Activated CD4-positive, alpha-beta T cell treated with anti-CD3 and anti-CD28 coated beads for 4 hours (primary cell): ENCODE measurements at places on chromosomes 5 and 9.

GRCh38 chr5:76544268-76544926 is 78.8 kb downstream of the F2RL2 start:
- DNase-seq = peak; percentile 63

GRCh38 chr5:59772757-59773156 is 120.8 kb downstream of the PDE4D start:
- DNase-seq = no peak

- DNase-seq = no peak
Observed at GRCh38 chr5:16992006-16992405, 55.9 kb upstream of the MYO10 start.

- no peak for DNase-seq
Observed at GRCh38 chr5:174552428-174552827, 172.0 kb upstream of the MSX2 start.

DNA sequence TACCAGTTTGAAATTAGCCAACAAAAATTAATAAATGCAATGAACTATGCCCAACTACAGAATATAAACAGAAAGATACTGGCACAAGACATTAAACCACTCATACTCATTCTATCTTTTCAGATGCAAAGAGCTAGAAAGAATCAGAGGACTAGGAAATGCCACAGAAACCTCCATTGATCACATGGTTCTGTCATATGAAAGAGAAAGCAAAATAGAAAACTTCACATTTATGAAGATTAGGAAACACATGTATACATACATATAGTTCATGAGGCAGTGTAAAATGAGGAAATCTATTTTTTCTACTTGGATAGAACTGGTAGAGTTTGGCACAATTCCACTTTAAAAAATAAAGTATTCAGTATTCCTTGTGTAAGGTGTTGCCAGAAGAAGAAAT is 275.1 kb upstream of the PTGER4 start:
- DNase-seq = no peak

- DNase-seq = no peak
Observed at GRCh38 chr5:80967500-80968181, 7.5 kb downstream of the RASGRF2 start.

- DNase-seq = no peak
Observed at GRCh38 chr5:124591583-124591982, 154.9 kb downstream of the ZNF608 start.

DNA sequence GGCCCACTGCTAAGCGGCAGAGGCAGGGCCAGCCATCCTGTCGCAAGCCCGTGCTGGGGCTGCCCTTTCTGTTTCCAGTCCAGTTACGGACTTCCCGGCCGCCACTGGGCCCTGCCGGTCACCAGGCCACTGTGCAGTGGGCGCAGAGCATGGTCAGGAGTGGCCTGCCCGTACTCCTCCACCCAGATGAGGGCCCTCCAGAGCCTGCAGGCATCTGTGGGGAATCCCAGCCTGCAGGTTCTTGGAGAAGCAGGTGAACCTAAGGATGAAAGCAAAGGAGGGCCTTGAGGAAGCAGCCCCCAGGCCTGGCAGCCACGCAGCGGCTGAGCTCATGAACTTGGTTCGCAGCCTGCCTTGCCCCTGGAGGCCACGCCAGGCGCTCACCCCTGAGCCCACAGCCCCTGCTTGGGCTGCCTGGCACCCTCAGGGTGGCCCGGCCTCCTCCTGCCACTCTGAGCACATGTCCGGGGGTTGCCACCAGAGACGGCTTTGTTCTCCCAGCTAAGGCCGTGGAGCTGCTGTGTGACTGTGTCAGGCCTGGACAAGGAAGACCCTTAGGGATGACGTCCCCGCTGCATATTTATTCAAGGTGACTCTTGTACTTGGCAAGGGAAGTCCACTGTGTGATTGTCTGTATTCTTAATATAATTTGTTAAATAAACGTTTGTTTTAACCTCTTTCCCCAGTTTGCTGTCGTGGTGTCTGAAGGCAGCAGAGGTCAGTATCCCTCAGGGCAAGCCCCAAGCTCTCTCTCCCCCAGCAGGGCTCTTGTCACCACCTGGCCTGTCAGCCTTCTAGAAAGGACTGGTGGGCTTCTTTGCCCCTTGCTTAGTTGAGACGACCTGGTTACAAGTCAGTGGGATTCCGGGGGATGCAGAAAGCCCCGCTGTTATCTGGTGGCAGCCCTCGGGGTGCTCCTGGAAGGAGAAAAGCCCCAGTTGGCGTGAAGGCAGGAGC is 107.1 kb upstream of the LMX1B start:
- DNase-seq = no peak

- peak; percentile 5 for DNase-seq
Observed at GRCh38 chr5:119470851-119471451, 18.7 kb downstream of the HSD17B4 start.

DNA sequence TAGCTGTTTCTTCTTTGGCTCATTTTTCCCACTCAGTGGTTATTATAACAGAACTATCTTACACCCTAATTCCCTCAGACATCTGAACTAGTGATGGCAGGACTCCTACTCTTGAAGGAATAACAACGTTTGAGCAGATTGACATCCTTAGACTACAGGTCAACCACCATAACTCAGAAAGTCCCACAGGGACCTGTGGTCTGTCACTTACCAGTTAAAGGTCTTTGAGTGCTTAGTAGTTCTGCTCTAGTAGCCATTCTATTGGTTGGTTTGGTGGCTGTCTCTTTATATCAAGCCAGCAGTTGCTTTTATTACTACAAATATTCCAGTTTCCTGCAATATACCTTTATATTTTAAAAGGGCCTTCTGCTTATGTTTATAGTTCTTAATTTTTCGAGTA is 67.2 kb upstream of the FCHO2 start:
- no peak for DNase-seq

GRCh38 chr5:59125011-59125961 is 542.4 kb downstream of the RAB3C start:
- no peak for DNase-seq

GRCh38 chr5:149740341-149740740 is 10.2 kb downstream of the PPARGC1B start:
- no peak for DNase-seq

GRCh38 chr9:13446938-13447842 is 167.7 kb upstream of the MPDZ start:
- no peak for DNase-seq

GRCh38 chr5:37005252-37005651 is 128.7 kb downstream of the NIPBL start:
- no peak for DNase-seq

DNA sequence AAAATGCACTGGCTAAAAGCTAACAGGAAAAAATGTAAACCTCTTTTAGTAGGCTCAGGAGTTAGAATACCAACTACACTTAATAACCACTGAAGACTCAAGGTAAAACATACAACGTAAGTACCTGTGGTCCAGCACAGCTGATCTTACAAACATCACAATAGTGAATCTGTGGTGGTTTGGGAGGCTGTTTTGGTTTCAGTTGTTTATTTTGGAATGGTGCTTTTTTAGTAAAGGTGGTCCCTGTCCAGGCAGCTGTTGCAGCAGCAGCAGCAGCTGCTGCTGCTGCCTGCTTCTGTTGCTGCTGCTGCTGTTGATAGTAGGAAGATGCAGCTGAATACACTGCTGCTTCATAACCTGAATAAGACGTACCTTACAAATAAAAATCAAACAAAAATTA is 37.9 kb downstream of the ZFR start:
- no peak for DNase-seq

DNA sequence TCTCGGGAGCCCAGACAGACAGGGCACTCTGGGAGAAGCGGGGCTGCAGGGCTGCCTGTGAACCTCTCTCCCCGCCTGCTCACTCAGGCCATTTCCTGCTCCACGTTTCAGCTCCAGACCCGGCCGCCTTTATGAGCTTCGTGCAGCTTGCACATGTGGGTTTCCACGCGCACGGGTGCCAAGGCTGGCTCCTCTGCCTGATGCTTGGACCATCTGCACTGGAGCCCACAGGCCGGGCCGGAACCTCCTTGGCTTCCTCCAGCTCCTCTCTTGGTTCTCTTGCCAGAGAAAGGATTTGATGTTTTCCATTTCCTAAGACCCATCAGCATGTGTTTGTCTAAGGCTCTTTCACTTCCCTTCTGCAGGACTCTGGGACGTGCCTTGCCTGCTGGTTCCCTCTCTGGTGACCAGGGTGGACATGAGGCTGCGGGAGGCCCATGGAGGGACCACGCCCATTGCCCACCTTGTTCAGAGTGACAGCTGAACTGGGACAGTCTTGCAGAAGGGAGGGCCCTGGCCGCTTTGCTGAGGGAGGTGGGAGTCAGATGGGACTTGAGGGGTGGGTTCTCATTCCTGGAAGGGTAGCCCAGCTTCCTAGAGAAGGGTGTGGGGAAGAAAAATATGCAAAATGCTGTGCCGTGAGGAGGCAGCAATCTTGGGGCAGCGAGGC is 23.3 kb upstream of the COL5A1 start:
- no peak for DNase-seq

DNA sequence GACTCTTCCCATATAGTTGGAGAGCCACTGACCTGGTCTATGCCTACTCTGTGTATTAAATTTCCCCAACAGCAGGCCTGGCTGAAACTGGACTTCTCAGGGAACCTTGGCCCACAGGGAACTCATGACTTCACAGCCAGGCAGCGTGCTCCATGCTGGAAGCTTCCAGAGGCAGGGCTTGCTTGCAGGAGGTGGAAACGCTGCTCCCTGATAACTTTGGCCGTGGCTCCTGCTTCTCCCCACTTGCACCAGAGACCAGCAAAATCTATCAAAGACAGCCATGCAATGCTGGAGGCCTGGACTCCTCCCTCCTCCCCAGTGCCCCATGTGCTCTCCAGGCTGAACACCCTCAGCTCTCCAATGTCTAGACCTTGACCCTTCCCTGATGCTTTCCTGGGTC is 137.1 kb downstream of the GABBR2 start:
- DNase-seq = no peak

GRCh38 chr5:9494301-9494700 is 51.6 kb downstream of the SEMA5A start:
- DNase-seq = no peak

DNA sequence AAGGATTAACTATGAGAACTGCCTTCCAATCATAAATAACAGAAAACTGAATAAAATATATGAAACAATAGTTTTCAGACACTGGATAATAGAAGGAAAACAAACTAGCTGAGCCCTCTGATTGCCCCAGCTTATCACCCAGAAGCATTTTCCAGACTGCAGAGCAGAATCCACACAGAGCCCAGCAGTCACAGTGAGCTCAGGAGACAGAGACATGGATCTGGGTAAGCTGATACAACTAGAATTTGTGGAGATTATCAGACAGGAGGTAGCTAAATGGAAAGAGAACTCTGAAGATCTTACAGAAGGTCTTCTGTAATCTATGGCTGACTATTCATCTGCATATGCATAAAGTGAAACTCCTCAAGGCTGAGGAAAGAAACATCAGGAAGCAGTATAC is 128.8 kb downstream of the NR2F1-AS1 start:
- DNase-seq = no peak

- DNase-seq = no peak
Observed at GRCh38 chr9:89842267-89842768, 237.5 kb downstream of the GADD45G start.

- DNase-seq = no peak
Observed at GRCh38 chr9:90985631-90986030, 184.0 kb downstream of the SYK start.

DNA sequence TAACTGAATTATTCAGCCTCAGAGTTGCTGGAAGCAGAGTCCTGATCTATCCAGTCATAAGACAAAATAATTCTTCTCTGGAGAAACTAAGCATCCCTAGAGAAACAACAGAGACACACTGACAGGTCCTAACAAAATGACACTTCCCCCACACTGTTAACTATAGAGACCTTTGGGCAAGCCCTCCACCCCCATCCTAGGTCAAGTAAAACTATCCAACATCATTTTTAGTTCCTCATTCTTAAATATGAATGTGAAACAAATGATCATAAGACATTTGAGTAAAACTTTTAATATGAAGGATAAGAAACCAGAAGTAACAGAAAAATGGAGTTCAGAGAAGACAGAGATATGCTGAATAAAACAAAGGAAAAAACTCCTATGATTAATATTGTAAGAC is 30.9 kb downstream of the CNTLN start:
- no peak for DNase-seq

DNA sequence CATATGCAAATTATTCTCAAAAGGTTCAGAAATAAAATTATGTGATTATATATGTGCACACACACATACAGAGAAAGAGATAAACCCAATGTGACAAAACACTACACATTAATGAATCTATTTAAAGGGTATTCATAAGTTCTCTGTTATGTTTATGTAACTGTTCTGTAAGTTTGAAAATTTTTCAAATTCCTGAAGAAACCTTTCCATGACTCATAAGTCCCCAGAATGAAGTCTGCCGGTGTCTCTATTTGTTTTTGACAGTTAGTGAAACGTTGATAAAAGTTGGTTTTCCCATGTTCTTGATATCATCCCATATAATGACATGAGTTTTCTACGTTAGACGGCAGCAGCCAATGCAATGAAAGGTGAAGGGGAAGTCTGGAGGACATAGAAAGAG is 199.5 kb upstream of the PUM3 start:
- no peak for DNase-seq

DNA sequence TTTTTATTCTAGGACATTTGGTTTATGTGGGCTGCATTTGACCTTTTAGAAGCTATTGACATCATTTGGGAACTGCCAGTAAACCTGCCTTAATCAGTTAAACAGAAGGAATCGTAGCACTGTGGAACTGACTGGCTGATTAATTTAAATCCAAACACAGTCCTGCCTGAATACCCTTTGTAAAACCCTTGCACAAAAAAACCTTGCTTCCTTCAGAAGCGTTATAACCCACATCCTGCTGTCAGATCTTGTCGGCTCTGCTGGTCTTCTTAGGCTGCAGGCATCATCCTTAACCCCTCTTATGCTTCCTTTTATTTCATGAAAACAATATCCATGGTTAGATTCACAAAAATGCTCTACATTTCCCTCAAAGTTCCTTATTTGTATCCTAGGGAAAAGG is 46.3 kb downstream of the PAM start:
- DNase-seq = no peak

DNA sequence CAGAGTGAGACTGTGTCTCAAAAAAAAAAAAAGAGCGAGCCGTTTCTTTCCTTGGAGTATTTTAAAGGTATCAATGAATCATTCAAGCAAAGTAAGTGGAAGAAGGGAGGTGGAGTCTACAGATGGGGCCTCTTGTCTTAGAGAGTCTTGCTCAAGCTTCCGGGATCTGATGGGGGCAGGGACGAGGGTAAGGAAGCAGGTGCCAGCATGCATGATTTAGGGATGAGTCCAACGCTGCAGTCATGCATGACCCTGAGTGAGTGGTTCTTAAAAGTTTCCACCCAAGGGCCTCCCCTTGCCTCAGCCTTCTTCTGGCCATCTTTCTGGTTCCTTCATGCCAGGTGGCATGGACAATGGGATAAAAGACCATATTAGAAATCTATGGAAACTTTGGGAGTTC is 79.6 kb downstream of the MYO10 start:
- DNase-seq = no peak
